ENCODE measurements at places on chromosomes 11 and 22. TPM values are rescaled to one million over a fixed set of nuclear protein-coding genes. Genes with fewer than 3 reads are reported as not detected.

The UPK3A gene
- total RNA-seq, result not detected

The ARFIP2 gene
- 52.5 TPM for total RNA-seq

The GRAMD1B gene
- total RNA-seq, result 27.1 TPM

The B4GAT1 gene
- total RNA-seq, result 30.7 TPM

GRCh38 chr22:47168900-47169800, 406.7 kb downstream of the TBC1D22A start:
- no peak overlapping the region for H3K4me3 ChIP-seq
- no peaks in the 10 kb centered on the region for H3K4me1 ChIP-seq
- peak; percentile 7 for DNase-seq
- no peaks in the 10 kb centered on the region for H3K27me3 ChIP-seq
- H3K27ac ChIP-seq, result no peak overlapping the region

GRCh38 chr11:86941871-86942599, 13.2 kb downstream of the FZD4 start:
- no peaks in the 10 kb centered on the region for H3K36me3 ChIP-seq
- DNase-seq, result no peak
- H3K4me1 ChIP-seq, result peaks cover 22% of the 10 kb centered on the region

- no peaks in the 10 kb centered on the region for H3K27me3 ChIP-seq
- H3K4me3 ChIP-seq, result no peak overlapping the region
- DNase-seq, result no peak
- H3K27ac ChIP-seq, result no peak overlapping the region
- H3K4me1 ChIP-seq, result no peaks in the 10 kb centered on the region
Observed at GRCh38 chr11:27786331-27786730, 86.1 kb upstream of the BDNF start.

DNA sequence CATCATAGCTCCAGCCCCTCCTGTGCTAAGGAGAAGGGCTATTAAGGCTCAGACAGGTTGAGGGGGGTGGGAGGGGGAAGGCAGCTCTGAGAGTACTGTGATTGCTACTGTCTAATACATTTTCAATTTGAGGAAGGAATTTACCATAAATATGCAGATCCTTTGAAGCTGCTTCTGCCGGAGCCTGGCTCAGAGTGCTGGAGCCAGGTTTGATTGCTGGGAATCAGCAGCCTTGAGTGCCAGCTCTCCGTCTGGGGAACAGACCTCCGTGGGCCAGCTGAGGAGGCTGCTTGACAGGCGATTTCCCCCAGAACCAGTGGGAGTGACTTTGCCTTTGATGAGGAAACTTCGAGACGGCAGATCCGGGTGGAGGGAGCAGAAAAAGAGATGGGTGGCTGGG, 141.7 kb upstream of the TBCEL start:
- H3K36me3 ChIP-seq, result no peaks in the 10 kb centered on the region
- no peak overlapping the region for H3K4me3 ChIP-seq
- peaks cover 2% of the 10 kb centered on the region for H3K4me1 ChIP-seq
- no peaks in the 10 kb centered on the region for H3K27me3 ChIP-seq

DNA sequence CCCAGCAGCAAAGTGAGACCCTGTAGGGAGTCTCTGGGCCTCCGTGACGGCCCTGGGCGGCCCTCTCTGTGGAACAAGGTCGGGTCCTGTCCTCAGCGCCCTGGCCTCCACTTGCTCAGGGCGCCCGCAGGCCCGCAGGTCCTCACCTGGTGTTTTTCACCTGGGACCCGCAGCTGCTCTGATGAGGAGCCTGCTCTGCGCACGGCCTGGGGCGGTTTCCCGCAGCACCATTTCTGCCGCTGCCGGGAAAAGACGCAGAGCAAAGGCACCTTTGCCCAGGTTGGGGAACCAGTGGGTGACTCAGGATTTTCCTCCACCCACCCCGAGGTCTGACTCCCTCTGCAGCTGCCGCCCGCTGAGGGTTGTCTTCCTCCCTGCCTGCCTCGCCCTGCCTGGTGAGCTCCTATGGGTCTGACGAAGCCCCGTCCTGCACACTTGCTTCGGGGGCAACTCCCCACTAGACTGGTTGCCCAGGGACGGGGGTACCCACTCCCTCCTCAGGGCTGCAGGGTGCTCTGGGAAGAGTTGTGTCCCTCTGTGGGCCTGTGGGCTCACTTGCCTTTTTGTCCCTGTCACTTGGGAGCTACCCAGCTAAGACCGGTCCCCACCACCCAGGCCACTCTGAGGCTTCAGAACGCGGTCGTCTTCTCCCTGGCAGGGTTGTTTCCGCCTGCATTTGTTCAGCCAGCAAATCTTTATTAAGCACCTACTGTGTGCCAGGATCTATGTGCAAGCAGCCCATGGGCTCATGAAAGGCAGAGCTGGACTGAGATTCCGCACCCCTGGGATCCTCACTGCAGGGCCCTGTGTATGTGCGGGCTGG, 89.5 kb downstream of the KCNQ1 start:
- H3K27ac ChIP-seq, result no peak overlapping the region
- H3K4me1 ChIP-seq, result peaks cover 7% of the 10 kb centered on the region
- no peaks in the 10 kb centered on the region for H3K27me3 ChIP-seq
- H3K4me3 ChIP-seq, result no peak overlapping the region

- peaks cover 4% of the 10 kb centered on the region for H3K4me1 ChIP-seq
- H3K27me3 ChIP-seq, result no peaks in the 10 kb centered on the region
- no peak for DNase-seq
- no peak overlapping the region for H3K27ac ChIP-seq
- H3K4me3 ChIP-seq, result no peak overlapping the region
Observed at GRCh38 chr11:84923489-84923888, 703.7 kb downstream of the DLG2 start.

GRCh38 chr11:23574149-23574548, 713.9 kb upstream of the CCDC179 start:
- no peaks in the 10 kb centered on the region for H3K36me3 ChIP-seq

GRCh38 chr22:23496445-23496833, 83.7 kb downstream of the IGLL1 start:
- no peak for DNase-seq
- no peaks in the 10 kb centered on the region for H3K27me3 ChIP-seq
- H3K4me1 ChIP-seq, result peaks cover 4% of the 10 kb centered on the region
- no peaks in the 10 kb centered on the region for H3K36me3 ChIP-seq

DNA sequence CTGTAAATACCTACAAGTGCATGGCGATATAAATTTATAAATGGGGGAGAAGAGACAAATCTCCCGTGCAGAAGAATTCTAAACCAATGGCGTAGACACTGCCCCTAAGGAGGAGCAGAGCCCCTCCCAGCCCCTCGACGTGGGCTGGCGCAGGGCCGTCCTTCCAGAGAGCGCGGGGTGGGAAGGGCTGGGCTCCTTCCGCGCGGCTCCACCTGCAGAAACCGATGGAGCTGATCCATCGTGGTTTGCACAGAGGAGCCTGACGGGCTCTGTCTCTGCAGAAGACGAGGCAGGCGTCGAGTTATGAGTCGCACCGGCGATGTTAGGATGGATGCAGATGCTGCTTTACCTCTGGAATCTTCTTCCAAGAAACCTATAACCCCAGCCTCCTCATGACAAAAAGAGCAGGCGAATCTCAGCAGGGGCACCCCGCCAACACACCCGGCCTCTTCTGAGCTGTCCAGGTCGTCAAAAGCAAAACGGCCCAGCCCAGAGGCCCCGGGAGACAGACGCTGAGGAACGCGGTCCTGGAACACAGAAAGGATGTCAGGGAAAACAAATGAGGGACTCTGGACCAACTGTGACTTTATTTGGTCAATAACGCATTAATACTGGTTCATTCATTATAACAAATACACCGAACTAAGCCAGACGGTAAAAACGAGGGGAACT, 11.0 kb upstream of the B4GALNT4 start:
- no peak overlapping the region for H3K27ac ChIP-seq
- H3K4me3 ChIP-seq, result no peak overlapping the region
- no peaks in the 10 kb centered on the region for H3K36me3 ChIP-seq
- DNase-seq, result no peak

DNA sequence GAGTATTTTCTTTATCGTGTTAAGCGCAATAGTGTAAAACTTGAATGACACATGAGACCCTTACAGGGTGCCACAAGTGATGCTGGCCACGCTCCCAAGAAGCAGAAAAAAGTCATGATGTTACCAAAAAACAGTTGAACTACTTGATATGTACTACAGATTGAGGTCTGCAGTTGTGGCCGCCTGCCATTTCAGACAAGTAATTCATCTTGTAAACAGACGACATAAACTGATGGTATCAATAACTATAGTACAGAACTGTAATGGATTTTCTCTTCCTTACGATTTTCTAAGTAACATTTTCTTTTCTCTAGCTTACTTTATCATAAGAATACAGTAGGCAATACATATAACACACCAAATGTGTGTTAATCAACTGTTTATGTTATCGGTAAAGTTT, 5.5 kb downstream of the CD59 start:
- no peaks in the 10 kb centered on the region for H3K27me3 ChIP-seq
- H3K27ac ChIP-seq, result no peak overlapping the region
- peaks cover 6% of the 10 kb centered on the region for H3K4me1 ChIP-seq
- H3K4me3 ChIP-seq, result no peak overlapping the region
- DNase-seq, result no peak

GRCh38 chr11:4887591-4887990, 5.9 kb downstream of the OR51T1 start:
- H3K27me3 ChIP-seq, result no peaks in the 10 kb centered on the region
- H3K27ac ChIP-seq, result no peak overlapping the region
- H3K4me1 ChIP-seq, result no peaks in the 10 kb centered on the region
- H3K36me3 ChIP-seq, result no peaks in the 10 kb centered on the region
- no peak for DNase-seq
